Effector CD4-positive, alpha-beta T cell (primary cell): ENCODE measurements at places on chromosomes 5 and 9.

GRCh38 chr5:148880696-148881095, 54.3 kb downstream of the ADRB2 start:
- DNase-seq = no peak

DNA sequence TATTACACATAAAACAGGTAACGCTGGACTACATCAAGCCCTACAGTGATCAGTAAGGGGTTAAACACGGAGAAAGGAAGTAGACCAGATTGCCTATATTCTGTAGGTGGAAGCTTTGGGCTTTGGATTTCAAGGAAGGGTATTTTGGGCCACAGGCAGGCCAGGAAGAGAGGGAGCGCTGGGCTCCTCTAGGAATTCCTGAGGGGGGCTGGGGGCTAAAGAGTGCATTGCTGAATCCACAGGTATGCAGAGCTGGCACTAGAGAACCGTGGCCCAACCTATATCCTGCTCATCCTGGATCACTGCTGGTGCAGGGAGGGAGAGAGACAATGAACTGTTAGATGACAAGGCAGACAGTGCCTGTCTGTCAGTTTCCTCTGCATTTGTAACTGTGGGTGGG, 367.1 kb downstream of the CSNK1G3 start:
- no peak for DNase-seq

- no peak for DNase-seq
Measured at GRCh38 chr5:39520232-39520572, 95.4 kb upstream of the DAB2 start.

DNA sequence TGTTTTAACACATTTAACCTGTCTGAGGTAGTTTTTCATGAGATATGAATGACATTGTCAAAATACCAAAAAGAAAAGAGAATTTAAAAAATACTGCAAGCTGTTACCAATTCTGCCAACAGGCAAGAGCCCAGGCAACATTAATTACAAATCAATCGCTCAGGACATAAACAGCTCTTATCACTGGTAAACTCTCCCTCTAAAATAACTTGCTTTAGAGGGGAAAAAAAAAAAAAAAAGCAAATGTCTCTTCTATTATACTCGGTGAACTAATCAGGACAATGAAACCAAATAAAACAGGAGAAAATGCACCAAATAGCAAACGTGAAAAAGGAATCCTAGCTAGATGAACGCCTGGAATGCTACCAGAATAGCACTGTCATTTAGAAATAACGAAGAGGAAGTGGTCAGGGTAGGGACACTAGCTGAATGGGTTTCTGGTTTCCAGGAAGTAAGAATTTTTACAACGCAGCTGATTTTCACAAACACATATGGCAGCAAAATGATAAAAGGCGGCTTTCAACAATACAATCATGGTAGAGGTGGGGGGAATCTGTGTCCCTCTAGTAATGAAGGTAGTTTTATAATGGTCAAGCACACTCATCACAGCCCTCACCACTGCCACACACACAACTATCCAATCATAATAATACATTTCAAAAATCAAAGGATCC, 94.9 kb downstream of the DENND1A start:
- no peak for DNase-seq

DNA sequence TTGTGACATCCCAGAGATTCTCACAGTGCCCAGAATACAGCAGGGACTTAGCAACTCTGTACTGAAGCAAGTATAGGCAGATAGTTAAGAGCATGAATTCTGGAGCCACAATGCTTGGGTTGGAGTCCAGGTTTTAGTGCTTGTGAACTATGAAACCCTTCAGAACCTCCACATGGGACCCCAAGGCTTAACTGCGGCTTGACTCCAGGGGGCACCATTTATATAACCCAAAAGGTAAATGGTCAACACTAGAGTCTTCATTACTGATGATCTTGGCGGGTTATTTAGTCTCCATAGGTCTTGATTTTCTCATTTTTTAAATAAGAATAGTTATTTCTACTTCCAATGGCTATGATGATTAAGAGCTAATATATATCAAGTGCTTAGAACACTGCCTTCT, 390.3 kb downstream of the TAF11L14 start:
- no peak for DNase-seq

- no peak for DNase-seq
Measured at GRCh38 chr5:172584638-172585037, 56.4 kb upstream of the NEURL1B start.

DNA sequence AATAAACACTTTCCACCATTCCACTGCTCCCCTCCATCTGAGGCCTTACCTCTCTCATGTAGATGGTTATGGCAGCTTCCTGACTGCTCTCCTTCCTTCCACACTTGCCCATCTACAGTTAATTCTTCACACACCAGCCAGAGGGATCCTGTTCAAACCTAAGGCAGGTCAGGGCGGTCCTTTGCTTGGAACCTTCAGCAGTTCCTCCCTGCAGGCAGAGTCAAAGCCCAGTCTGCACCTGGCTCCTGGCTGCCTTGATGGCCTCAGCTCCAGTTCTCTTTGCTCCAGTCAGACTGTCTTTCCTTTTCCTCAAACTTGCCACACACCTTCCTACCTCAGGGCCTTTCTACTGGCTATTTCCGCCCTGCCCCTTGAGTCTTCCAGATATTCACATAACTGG, 30.2 kb upstream of the NR3C1 start:
- no peak for DNase-seq

DNA sequence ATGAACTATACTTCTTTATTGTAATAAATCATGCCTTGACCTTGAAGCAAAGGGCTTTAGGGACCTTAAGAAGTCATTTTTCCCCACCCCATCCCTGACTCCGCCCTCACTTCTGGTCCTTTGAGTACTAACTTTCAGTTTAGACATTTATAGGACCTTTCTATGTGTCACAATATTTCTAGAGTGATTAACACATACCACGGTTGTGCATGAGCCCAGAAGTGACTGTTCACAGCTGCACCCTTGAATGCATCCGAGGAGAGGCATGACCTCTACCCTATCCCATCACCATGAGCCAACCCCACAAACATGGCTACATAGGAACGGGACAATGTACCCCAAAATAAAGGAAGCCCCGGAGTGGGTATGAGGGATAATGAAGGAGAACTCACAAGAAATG, 160.3 kb downstream of the HSD17B3 start:
- DNase-seq = no peak

GRCh38 chr9:17611917-17612316, 33.1 kb downstream of the SH3GL2 start:
- DNase-seq = no peak

DNA sequence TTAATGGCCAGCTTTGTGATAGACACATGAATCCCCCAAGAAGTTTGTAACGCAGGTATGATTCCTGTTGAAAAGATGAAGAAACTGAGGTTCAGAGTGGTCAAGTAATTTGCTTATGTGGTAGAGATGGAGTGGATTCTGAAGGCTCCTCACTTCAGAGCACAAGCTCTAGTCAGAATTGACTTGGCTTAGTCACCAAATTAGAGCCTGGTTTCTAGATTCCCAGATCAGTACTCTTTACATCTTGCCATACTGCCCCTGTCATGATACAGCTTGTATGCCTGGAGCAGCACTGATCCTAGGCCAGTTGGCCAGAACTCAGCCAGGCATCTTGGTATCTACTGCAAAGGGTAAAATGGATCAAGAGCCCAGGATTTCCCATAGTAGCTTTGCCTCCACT, 284.4 kb upstream of the RFX3 start:
- no peak for DNase-seq

DNA sequence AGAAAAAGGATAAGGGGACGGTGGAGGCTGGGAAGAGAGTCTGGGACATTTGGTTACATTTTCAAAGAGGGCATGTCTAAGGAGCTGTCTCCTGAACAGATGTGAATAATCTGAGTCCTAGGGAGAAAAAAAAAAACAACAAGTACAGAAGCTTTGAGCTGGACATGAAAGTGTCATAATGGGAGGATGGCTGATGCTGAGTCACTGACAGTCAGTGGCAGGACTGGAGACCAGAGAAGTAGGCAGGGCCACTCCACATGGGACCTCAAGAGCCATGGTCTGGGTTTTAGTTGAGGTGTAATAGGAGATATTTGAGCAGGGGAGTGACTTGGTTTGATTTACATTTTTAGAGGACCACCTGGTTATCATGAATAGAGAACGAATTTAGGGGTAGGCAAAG, 70.6 kb downstream of the DPYSL3 start:
- no peak for DNase-seq

DNA sequence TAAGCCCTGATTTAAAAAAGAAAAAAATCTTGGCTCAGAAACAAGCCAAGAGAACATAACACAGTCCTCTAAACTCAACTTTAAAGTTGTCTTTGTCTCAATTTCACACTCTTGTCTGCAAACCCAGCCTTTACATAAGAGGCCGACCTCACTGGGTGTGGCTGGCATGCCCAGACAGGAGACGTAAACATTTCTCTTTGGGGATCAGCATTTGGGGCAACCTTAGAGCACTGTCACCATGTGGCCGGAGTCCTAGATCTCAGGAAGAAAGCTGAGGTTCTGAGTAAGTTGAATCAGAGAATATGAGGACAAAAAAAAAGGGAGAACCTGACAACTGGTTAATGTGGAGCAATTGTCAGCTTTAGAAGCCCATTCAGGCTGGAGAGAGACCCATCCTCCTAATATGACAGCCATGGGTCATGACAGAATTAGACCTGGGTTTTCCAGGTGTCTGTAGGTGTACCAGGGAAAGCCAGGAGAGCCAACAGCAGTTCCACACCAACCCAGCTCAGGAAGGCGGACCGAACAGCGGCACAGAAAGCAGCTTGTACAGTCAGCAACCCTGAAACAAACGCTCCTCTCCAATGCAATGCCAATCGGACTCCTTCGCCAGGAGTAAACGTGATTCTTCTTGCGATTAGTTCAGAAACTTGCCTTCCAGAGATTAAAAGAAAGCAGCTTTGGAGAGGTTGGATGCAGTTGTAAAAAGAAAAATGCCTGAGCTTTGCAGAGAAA, 97.9 kb upstream of the MAP3K1 start:
- no peak for DNase-seq

GRCh38 chr9:127030814-127031740, 91.4 kb downstream of the ANGPTL2 start:
- DNase-seq = no peak

DNA sequence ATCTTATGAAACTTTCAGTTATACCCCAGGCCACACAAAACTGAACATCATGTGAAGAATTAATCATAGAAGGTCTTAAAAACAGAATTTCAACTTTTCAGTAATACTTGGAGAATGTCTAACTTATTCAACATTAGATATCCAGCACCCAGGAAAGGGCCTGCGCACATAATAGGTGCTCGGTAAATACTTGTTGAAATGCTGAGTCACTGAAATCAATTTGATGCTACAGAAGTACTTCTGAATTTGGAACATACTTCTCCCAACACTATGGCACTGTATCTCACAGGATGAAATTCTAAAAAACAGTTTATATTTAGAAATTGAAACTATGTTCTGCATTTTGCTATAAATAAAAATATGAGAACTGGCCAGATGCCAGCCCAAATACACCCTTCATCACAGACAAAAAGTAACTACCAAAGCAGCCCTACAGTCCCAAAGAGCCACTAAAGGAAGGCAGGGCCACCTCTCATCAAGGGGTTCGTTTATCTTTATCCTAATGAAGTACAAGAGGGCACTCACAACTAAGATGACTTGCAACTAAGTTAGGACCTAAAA, 26.5 kb downstream of the MRPS27 start:
- DNase-seq = no peak

DNA sequence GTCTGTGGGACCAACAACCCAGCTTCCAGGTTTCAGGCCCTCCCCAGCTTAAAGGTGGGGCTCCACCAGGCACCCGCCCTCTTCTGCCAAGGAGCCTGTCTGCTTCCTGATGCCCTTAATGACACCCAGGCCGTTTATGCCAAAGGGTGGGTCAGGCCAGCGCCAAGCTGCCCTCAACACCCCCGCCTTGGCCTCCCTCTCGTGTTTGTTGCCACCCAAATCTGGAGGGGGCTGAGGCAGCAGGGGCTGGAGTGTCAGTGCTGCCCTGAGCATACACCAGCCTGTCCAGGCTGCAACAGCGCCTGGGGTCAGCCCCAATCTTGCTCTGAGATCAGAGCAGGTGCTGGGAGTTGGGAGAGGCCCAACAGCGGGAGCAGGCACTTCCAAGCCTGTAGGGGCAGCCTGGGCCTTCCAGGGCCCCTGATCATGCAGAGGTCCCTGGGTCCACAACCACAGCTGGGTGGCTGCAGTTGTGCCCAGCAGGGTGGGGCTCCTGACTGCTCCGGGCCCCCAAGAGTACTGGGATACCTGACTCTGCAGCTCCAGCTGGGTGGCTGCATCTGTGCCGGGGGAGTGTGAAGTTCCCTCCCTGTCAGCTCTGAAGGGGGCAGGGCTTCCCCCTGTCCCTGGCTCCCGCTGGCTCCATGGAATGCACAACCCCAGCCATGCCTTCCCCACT, 34.5 kb upstream of the TYRP1 start:
- DNase-seq = no peak

GRCh38 chr5:69444127-69444754, 29.3 kb downstream of the MARVELD2 start:
- no peak for DNase-seq

GRCh38 chr9:16833296-16833835, 37.1 kb downstream of the BNC2 start:
- no peak for DNase-seq

- no peak for DNase-seq
Measured at GRCh38 chr5:55177078-55177477, 4.1 kb upstream of the CDC20B start.

GRCh38 chr5:143738417-143739401, 73.3 kb upstream of the HMHB1 start:
- no peak for DNase-seq

GRCh38 chr9:78014776-78015175, 16.8 kb downstream of the GNAQ start:
- no peak for DNase-seq

DNA sequence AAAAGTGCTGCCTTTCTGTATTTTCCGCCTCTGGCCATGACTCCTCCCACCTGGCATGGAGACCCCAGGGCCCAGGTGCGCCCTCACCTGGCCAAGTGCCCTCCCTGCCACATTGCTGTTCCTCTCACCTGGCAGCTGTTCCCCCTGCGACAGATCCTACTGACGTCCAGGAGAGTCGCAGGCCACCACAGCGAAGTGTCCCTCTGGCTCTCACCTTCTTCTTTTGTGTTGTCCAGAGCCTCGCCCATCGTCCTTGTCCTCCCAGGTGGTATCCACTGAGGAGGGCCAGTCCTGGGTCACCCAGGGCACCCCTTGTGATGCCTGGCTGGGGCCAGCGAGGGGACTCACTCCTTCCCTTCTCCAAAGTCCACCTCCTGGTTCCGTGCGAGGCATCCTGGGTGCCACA, 2.6 kb downstream of the NKD2 start:
- peak; percentile 14 for DNase-seq

DNA sequence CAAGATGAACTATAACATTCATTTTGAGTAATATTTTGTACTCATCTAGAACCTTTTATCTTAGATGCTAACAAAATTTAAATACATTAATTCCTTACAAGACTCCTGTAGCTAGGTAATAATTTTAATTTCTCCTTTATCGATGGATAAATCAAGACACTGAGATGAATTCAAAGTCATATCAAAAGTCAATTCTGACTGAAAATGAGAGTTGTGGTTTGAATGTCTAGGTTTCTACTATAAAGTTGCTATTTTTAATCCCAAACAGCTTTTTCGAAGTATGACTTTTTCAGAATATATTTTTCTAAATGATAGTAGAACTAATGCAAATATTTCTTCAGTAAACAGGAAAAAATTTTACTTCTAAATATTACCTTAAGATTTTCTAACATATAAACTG, 491.7 kb upstream of the FAM174A start:
- no peak for DNase-seq

- no peak for DNase-seq
Measured at GRCh38 chr5:155929112-155929511, 397.9 kb upstream of the SGCD start.
